ENCODE measurements at places on chromosomes 16 and 17. TPM values are rescaled to one million over a fixed set of nuclear protein-coding genes. Genes with fewer than 3 reads are reported as not detected.

KRTAP9-8 gene
- not detected for total RNA-seq

HIC1 gene
- 10.4 TPM for total RNA-seq

WNT9B gene
- not detected for total RNA-seq

ST6GALNAC2 gene
- total RNA-seq = not detected

CLCN7 gene
- 10.8 TPM for total RNA-seq

ABCA3 gene
- 0.18 TPM for total RNA-seq

GRIN2C gene
- total RNA-seq = not detected

PIGQ gene
- total RNA-seq = 7.2 TPM

CBLN1 gene
- not detected for total RNA-seq

LRRC75A gene
- total RNA-seq = 0.56 TPM

DNA sequence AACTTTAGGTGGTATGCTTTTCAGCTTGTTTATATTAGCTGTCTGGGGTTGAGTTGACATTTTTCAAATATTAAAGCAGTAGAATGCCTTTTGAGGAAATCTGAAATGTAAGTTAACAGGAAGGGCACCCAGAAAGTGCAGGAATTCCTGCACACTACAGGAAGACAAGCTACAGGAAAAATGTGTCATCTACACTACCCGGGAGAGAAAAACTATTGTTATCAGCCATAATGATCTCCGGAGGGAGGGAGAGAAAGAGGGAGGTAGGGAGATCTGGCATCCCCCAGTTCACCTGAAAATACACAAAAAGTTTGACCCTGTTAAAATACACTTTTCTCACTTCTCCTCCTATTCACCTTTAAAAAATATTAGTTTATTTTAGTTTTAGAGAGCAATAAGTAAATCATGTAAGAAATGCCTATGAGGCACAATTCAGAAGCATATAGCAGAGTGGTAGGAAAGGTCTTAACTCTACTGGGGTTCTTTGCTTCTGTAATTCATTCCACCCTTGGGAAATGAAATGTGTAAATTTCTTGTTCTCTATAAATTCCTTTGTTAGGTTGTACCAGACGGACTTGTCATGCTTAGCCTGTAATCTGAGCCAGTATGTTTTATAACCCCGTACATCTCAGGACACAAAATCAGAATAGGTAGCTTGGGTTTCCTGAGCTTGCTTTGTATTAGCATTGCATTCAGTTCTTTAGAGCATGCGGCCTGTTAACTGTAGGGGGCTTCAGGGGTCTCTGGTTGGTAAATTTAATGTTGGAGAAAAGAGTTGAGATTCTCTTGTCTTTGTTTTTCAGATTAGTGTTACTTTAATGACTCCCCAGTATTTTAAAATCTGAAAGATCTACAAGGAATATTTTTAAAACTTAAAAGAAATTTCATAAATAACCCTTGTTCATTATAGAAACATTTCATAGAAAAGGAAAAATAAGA, 3.3 kb downstream of the MAP2K6 start:
- no peak for DNase-seq

GRCh38 chr17:3526491-3526890, 31.1 kb downstream of the TRPV3 start:
- no peak for DNase-seq

DNA sequence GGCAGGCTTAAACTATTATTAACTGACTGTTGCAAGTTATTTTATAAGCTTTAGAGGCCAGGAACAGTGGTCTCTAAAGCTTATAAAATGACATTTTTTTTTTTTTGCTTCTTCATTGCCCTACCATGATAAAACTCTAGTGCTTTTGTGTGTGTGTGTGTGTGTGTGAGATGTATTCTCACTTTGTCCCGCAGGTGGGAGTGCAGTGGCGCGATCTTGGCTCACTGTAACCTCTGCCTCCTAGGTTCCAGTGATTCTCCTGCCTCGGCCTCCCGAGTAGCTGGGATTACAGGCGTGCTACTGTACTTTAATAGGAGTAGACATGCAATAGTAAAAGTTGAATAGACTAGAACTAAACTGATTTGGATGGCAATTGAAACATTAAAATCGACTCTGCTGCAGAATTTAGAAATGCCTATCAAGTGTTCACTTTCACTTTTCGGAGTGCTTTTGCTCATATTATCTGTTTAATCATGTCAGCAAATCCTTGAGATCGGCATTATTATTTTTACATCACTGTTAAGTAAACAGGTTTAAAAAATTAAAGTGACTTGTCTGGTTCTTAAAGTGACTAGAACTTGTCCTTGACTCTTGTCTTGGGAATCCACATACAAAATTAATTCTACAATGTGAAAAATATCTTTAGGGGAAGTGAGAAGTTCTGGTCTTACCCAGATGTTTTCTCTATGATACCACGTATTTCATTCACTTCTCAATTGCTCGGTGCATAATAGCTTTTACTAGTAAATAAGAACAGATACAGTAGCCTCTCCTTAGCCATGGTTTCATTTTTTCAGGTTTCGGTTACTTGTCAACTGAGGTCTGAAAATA, 8.4 kb upstream of the PCTP start:
- no peak for DNase-seq

GRCh38 chr16:69240331-69240730, 53.4 kb downstream of the SNTB2 start:
- peak; percentile 73 for DNase-seq

DNA sequence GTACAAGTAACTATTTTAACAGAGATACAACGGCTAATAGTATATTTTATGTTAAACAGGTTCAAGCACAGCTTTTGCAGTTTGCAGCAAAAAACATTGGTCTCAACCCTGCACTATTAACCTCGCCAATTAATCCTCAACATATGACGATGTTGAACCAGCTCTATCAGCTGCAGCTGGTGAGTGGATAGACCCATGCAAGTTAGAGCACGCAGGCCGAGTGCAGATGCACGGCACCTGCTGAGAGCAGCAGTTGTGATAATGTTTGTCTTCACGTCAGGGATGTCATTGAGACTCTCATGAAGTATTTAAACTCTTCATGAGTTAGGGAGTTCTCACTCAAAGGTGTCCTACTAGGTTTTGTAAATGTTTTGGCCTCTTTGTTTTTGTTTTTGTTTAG, 45.6 kb downstream of the TMC6 start:
- DNase-seq = no peak

GRCh38 chr17:48254896-48255295, 147.3 kb downstream of the SNX11 start:
- DNase-seq = no peak

DNA sequence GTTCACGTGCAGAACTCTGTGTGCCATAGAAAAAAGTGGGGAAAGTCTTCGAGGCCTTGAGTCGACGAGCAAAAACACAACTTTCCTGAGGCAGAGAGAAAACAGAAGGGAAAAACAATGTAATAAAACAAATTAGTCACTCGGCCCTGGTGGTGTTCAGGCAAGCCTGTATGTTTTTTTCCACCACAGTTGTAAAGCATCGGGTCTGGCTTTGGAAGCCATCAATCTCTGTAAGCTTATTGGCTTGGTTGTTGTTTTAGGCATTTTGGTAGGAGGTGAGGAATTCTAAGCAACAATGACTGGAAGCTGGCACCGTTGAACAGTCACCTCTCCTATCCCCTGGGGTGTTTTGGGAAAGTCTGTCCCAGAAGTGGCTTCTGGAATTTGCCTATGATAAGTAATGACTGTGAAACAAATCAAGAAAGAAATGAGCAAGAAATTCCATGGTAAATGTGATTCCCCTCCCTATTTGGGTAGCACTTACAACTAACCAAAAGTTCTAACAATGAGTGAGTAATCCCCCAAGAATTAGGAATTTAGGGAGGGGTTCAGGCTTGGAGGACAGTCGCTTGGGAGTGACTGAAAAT, 2.8 kb downstream of the CDH13 start:
- peak; percentile 34 for DNase-seq

GRCh38 chr16:85064186-85064585, 36.6 kb downstream of the KIAA0513 start:
- no peak for DNase-seq

DNA sequence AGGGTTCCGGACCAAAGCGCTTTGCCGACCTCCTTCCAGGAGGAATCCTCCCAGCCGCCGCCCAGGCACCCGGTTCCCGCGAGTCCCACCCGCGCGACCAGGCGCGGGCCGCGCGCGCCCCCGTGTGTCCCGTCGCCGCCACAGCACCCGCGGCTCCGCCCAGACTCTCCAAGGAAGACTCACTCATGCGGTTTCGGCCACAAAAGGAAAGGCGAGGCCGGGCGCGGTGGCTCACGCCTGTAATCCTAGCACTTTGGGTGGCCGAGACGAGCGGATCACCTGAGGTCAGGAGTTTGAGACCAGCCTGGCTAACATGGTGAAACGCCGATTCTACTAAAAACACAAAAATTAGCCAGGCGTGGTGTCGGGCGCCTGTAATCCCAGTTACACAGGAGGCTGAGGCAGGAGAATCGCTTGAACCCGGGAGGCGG, 3.5 kb upstream of the PKMYT1 start:
- DNase-seq = peak; percentile 69

- no peak for DNase-seq
Measured at GRCh38 chr16:52499060-52499440, 47.9 kb downstream of the TOX3 start.

- DNase-seq = no peak
Measured at GRCh38 chr17:45973946-45974859, 24.8 kb upstream of the STH start.

GRCh38 chr17:49588726-49589576, 13.3 kb downstream of the NXPH3 start:
- peak; percentile 51 for DNase-seq

DNA sequence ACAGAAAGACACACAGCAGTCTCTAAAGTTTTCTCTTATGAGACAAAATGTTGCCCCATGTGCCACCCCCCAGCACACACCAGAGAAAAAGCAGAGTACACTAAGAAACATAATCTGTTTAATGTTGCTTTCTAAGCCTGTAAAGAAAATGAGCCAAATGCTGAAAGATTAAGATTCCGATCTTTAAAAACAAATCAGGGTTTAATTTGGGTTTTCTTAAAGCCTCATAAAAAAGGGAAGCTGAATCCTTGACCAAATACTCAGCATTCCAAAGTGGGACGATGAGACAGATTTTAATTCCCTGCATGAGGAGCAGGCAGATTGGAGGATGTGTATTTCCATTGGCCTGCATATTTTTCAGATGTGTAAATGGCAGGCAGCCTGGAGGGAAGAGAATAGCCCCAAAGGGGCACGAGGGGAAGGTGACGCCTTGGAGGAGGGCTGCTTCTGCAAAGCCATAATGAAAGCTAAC, 118.4 kb downstream of the COPRS start:
- peak; percentile 91 for DNase-seq

- DNase-seq = no peak
Measured at GRCh38 chr17:63308272-63308671, 137.8 kb downstream of the CYB561 start.

GRCh38 chr16:23020084-23020483, 129.2 kb downstream of the USP31 start:
- DNase-seq = no peak

DNA sequence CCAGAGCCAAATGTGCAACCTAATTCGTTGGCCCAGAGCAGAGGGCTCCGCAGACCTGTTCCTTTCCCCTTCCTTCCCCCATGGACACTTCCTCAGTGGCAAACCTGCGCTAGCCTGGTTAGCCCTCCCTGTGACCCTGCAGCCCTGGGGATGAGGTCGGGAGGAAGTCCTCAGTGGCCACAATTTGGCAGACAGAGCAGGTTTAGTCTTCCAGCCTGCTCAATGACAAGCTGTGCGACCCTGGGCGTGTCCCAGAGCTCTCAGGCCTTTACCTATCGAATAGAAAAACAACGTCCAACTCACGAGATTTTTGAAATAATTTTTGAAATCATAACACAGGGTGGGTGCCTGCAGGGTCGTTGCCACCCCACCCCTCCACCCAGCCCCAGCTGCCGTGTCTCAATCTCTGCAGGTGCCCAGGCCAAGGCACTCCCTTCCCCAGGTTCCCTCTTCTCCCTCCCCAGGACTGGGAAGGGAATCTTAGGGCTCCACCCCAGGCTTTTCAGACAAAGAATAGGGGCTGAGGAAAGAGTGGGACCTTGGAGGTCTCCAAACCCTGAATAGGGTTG, 1.4 kb downstream of the HBM start:
- DNase-seq = no peak

GRCh38 chr17:7650509-7651096, at the start of gene ATP1B2:
Gene ATP1B2 (plus strand): TSS chr17:7650926. CDS start chr17:7651519, 593 bp downstream.
- no peak for DNase-seq

- DNase-seq = no peak
Measured at GRCh38 chr16:4021070-4021779, 95.0 kb downstream of the ADCY9 start.

- peak; percentile 19 for DNase-seq
Measured at GRCh38 chr16:10878644-10879501, 1.9 kb downstream of the CIITA start.

- DNase-seq = peak; percentile 62
Measured at GRCh38 chr17:28252436-28252835, 66.6 kb upstream of the TMEM97 start.

DNA sequence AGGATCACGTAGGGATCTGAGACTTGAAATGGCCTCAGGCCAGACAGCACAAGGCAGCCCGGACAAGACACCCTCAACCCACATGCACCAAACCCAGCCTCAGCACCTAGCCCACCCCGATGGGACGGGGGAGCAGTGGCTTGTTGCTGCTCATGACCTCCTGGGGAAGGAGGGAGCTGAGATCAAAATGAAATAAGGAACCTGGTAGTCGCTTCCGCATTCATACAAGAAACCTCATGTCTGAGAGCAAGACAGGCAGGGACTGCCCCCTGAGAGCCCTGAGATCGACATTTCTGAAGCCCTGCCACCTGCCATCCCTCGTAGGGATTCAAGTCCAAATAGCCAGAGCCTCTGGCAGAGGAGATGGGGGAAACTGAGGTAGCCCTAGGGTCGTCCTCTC, 5.7 kb upstream of the CEP131 start:
- no peak for DNase-seq

- DNase-seq = no peak
Measured at GRCh38 chr17:3989041-3989886, 25.0 kb upstream of the ATP2A3 start.

Data from IMR-90 (cell line).